ENCODE measurements at places on chromosomes 11 and 22.

DNA sequence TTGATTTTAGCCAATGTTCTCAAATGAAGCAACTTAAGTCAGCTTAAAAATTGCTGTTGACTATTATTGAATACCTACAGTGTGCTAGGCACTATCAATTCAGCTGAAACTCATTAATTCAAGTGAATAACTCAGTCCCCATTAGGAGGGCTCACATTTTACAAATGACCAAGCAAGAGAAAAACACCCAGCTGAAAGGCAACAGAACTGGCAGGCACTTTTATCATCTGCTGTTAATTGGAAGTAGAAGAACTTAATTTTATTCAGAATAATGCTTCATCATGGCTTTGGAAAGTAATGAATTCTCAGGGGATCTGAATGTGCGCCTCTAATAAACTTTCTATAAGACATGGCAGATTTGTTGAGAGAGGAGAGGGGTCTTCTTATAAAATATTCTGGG, 1066.9 kb downstream of the DLG2 start:
- no peak for DNase-seq

- no peak for DNase-seq
Measured at GRCh38 chr11:132911186-132911585, 621.1 kb downstream of the OPCML start.

GRCh38 chr11:2742201-2742600, 42.4 kb upstream of the KCNQ1OT1 start:
- DNase-seq: no peak

DNA sequence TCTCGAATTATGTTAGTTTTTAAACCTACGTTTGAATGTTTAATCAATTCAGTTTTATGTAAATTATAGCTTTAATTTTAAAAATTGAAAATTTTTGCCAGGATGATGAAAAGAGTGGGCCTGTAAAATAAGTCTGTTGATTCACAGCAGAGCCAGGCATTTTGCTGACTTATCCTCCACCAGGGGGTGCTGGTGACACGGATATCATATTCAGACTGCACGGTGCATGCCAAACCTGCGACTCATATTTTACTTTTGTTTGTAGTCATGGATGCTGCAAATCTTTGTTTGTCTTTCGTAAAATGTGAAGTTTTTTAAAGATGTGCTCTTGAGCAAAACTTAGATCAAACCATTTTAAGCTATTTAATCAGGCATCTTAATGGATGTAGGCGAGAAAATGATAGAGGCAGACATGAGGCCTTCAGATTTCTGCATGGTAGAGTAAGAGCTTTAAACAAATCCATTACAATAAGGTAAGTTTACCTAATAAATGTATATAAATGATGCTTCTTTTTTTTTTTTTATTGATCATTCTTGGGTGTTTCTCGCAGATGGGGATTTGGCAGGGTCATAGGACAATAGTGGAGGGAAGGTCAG, 3.6 kb upstream of the OR8B3 start:
- peak; percentile 29 for DNase-seq

DNA sequence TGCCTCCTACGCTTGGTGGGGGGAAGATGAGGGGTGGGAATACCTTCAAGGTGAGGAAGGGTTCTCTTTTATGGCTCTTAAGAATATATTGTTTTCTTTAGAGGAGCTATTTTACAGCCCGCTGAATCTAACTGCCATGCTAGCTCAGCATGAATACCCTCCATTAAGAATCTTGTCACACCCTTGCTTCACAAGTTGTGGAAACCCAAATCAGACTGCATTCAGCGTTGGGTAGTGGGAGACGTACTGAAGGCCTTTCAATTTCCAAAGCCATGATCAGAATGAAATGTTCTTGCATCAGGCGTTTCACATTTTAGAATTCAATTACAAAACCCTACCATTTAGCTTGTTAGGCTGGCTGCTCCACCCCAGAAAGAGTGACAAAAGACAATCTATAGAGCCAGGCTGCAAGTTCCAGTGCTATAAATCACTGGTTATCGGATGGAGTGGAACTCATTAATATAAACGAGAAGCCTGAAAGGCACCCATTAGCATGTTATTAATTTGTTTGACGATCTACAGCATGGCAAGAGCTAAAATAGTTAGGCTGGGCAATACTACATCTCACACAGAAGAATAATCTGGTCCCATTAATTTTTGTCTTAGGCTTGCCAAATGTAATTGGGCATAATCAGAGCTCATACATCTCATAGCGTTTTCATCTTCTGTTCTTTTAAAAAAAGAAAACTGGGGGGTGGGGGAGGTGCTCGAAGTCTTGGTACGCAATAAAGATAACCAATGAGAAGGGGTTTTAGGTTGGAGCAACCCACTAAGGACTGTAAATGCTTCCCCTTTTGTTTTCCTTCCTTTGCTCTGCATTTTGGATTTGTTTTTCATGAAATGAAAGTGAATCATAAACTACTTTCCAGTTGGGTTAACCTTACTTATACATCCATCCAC, 57.5 kb downstream of the ABTB2 start:
- no peak for DNase-seq

GRCh38 chr22:29245626-29246385, 22.0 kb downstream of the RHBDD3 start:
- peak; percentile 72 for DNase-seq

- no peak for DNase-seq
Measured at GRCh38 chr22:34808618-34809017, 257.3 kb upstream of the ISX start.

DNA sequence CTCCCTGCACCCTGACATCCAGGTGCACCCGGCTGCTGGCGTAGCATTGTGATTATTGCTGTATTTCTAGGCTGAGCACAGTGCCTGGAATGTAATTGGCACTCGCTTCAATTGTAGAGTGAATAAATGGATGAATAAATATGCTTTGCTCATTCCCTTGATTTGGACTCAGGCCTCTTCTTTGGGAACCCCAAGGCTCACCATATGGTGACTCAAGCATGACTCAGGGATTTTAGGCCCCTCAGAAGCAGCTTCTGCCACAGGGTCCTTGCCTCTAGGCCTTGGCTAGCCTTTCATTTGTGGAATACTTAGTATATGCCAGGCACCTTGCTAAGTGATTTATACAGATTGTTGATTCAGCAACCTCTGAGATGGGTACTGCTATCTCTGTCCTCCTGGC, 78.9 kb downstream of the GRIK4 start:
- no peak for DNase-seq

- DNase-seq: no peak
Measured at GRCh38 chr11:24872651-24873311, 375.9 kb downstream of the LUZP2 start.

DNA sequence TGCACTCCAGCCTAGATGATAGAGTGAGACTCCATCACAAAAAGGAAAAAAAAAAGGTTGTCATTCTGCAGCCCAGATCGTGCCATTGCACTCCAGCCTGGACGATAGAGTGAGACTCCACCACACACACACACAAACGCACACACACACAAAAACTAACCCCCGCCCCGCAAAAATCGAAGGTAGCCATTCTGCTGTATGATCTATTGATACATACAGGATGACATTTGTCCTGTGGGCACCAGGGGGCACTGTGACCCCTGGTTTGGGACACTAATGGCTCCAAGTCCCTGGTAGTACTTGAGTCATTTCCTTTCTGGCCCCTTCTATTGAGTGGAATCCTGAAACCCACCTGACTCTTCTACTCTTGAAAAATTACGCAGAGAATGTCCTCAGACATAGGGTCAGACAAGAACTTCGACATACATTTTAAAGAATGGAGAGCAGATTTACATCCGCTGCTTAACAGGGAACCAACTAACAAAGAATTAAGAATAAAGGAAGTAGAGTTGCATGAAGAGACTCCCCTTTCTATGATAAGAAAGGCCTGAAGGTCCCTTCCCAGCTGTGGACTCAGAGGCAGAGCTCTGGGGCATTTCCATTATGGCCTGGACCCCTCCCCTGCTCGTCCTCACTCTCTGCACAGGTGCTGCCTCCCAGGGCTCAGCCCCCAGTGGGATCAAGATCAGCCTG, 35.0 kb upstream of the PRAME start:
- peak; percentile 50 for DNase-seq

DNA sequence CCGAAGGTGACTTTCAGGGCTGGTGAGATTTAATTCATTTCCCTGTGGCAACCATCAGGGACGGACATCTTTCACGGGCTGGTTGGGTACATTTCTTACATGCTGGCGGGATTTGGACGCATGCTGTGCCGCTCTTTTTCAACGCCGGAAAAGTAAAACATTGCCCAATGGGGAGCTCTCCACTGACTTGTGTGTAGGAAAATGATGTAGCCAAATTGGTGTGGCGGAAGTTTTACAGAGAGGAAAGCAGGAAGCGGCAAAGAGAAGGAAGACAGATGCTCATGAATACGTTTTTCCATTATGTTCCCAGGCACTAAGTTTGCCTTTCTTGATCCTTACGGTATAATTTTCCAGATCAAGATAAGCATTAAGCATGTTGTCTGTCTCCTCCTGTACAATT, 375.8 kb downstream of the NTM start:
- no peak for DNase-seq

DNA sequence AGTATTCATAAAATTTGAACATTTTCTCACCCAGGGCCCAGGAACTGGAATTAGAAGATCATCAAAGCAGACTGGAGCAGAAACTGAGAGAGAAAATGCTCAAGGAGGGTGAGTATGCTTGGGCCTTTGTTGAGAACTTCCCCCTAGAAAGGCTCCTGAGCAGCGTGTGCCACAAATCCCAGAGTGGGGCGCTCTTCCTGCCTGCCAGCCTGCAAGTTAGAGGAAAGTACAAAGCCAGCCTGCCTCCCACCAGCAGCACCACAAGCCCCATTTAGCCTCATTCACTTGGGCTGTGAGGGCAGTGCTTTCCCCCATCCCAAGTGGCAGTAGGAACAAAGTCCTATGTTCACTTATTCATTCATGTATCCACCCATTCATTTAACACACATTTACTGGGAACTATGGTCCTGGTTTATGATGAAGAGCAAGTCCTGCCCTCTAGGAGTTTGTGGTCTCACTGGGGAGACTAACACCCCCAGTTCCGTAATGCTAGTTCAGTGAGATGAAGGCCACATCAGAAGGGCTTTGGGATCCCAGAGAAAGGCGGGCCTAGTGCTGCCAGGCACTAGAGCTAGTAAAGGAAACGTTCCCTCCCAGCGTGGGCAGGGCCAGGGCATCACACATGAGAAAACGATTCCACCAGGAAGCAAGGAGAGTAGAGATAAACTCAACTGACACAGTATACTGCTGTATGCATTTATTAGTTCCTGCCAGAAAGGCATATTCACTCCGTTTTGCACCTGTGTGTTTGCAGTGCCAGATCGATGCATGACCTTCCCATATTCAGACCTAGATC, 22.4 kb upstream of the PARVA start:
- DNase-seq: no peak

- no peak for DNase-seq
Measured at GRCh38 chr11:118980191-118980881, 8.8 kb downstream of the FOXR1 start.

GRCh38 chr11:111207213-111207612, 38.3 kb upstream of the POU2AF2 start:
- no peak for DNase-seq

GRCh38 chr11:106787454-106787853, 230.8 kb downstream of the GUCY1A2 start:
- DNase-seq: no peak

- no peak for DNase-seq
Measured at GRCh38 chr11:31656051-31656450, 146.5 kb downstream of the ELP4 start.

DNA sequence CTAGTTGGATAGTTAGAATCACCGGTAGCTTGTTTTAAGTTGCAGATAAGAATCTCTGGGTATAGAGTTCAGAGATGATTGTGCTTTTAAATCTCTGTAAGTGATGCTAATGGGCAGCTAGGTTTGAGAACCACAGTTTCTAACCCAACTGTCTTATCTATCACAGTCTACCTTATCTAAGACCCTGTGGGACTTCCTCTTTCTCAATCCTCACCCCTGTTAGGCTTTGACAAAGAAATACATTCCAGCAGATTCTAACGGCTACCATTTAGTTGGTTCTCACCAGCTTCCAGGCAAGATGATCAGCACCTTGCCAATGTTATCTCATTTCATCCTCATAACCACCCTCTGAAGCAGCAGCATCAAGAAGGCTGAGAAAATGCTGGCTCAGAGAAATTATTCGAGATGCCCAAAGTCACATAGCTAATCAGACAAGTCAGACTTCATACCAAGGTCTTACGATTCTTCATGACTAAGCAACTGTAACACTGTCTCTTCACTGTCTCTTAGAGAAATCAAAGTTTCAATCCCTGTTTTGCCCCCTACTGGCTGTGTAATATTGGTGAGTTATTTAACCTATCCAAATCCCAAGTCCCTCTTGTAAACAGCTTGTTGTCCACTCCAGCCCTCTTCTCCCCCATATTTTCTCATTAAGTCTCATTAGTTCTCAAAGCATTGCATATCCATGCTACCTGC, 192.4 kb upstream of the API5 start:
- DNase-seq: no peak

- DNase-seq: no peak
Measured at GRCh38 chr11:3022300-3022967, 30.3 kb upstream of the NAP1L4 start.

DNA sequence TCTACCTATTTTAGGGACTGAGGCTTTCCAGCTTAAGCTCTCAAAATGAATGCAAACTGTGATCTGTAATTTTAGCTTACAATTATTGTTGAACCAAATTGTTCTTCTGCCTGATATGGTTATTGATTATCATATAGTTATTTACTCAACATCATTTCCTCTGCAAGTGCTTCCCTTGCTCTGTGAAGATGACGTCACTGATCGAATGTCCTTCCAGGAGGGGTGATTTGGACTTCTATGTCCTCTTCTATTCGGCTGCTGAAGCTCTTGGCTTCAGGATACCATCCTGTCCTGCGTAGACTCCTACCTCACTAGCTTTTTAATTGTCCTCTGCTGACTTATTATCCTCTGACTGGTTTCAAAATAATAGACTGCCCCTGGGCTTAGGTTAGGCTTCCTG, 137.4 kb upstream of the LARGE1 start:
- DNase-seq: no peak

- no peak for DNase-seq
Measured at GRCh38 chr11:34111722-34112270, 6.4 kb downstream of the NAT10 start.

- DNase-seq: peak; percentile 19
Measured at GRCh38 chr11:74449369-74449931, 17.9 kb downstream of the KCNE3 start.

GRCh38 chr22:25878933-25879332, 136.9 kb downstream of the MYO18B start:
- DNase-seq: no peak

GRCh38 chr11:57480409-57481137, 20.2 kb downstream of the RTN4RL2 start:
- DNase-seq: peak; percentile 77

- DNase-seq: no peak
Measured at GRCh38 chr22:19488884-19489843, 9.4 kb downstream of the CDC45 start.

GRCh38 chr11:115439385-115439784, 64.8 kb downstream of the CADM1 start:
- DNase-seq: no peak
